ENCODE measurements at places on chromosomes 3 and 15.

GRCh38 chr3:149180057-149180573 lies 41.5 kb downstream of the CP start:
- DNase-seq: no peak

DNA sequence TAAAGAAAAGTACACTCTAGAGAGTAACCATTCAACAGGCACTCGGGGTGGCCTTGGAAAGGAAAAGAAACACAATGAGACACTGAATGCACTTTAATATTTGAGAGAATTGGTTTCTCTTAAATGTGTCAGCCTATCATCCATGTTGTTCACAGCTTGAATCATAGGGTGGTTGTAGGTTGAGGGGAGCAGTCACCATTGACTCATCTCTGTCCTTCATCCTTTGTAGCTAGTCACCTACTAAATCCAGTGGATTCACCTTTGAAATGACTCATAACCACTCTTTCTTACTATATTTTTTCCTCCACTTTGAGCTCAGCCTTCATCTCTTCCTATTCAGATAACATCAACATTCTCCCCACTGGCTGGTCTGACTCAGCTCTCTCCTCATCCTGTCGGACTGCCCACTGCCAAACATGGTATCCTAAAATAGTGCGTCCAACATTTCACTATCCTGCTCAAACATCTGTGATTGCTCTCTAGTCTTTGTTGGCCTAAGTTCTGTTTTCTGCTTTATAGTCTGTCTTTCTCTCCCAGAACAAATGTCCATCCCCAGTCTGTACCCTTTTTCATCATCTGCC lies 182.7 kb upstream of the GADL1 start:
- no peak for DNase-seq

- DNase-seq: no peak
These were observed 98.6 kb downstream of the MYRIP start for GRCh38 chr3:39907981-39908380.

- DNase-seq: no peak
These were observed 292.1 kb downstream of the CGGBP1 start for GRCh38 chr3:87766721-87767120.

DNA sequence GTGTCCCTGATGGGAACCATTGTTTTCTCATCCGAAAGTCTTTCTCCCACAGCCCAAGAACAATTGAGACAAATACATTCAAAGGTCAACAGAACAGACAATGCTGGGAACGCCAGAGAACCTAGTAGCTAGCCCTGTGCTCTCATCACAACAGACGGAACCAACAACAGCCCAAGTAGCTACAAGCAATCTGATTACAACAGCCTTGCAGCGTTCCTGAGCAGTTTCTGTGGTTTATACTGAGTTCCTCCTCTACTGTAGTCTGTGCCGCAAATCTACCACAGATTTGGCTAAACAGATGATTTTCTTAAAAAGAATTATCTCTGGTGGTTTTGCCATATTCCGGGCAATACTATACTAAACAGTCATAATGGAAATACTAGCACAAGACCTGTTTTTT lies 435.6 kb downstream of the MECOM start:
- no peak for DNase-seq

- no peak for DNase-seq
These were observed 21.6 kb downstream of the ACSBG1 start for GRCh38 chr15:78212546-78213424.

DNA sequence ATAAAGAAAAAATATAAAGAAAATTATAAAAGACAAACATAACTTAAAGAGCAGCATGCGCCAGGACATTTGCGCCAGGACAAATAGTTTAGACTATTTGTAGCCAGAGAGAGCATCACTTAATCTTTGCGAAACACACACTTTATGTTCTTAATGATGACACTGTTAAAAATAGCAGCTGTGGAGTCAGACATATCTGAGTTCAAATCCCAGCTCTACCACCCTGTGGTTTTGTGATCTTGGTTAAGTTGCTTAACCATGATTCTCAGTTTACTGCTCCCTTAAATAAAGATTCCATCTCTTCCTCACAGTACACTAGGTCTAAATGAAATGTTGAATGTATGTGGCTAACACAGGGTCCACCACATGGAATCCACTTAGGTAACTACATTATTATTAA lies 31.4 kb downstream of the KCNMB2 start:
- DNase-seq: no peak

GRCh38 chr3:24359645-24360462 lies 134.8 kb downstream of the THRB start:
- DNase-seq: no peak

GRCh38 chr3:151120409-151120808 lies 34.9 kb downstream of the MED12L start:
- DNase-seq: no peak

DNA sequence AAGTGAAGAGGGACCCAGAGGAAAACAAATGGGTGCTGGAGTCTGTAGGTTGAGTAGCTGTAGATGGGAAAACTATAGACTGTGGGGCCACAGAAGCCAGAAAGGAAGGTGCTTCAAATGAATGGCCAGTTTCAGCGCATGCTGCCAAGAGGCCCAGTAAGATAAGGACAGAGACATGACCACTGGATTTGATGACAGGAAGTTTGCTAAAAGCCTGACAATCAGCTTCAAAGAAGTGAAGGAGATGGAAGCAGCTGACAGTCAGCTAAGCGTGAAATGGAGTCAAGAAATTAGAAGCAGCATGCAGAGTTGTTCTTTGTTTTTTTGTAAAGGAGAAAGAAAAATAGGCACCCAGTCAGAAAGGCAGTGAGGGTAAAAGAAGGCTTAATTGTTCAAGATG lies 24.9 kb downstream of the TXNRD3 start:
- DNase-seq: no peak

DNA sequence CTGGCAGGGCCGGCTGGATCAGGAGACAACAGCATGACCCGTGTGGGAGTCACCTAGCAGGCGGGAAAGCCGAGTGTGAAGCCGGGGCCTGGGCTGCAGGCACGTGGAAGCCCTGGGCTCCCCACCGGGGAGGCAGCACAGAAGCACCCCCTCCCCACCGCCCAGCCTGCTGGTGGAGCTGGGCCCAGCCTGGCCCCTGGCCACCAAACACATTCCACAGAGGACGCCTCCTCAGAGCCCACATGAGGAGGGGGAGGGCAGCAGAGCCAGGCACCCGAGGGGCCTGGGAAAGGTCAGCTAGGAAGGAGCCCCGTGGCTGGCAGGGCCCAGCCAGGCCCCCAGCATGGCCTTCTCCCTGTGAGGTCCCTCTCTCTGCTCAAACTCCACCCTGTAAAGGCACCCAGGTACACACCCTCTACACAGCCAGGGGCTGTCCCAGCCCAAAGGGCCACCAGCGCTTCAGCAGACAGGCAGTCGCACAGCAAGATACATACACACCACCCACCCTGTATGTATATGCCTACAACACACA lies 4.5 kb downstream of the PLXNB1 start:
- DNase-seq: no peak

DNA sequence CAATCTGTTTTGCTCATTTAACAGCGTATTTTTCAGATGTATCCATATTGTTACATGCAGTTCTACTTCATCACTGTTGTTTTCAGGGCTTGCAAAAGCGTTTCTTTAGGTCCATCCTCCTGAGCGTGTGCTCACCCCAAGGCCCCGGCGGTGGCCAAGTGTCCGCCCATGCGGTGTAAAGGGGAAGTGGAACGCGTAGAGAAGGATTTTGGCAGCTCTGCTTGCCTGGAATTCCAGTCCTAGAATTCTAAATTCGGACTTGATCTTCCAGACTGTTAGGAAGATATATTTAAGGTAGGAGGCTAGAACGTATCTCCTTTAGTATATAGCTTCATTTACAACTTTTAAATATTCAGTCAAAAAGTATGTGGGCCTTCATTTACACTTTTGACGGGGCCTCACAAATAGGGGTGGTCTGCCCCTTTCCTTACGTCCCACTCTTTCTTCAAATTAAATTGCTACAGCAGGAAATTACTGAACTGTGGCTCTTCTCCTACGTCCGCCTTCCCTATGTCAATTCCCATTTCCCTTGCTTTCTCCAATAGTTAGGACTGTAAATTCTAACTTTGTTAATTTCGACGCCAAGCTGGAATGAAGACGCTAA lies 609 bp upstream of the TBC1D23 start:
- DNase-seq: no peak

DNA sequence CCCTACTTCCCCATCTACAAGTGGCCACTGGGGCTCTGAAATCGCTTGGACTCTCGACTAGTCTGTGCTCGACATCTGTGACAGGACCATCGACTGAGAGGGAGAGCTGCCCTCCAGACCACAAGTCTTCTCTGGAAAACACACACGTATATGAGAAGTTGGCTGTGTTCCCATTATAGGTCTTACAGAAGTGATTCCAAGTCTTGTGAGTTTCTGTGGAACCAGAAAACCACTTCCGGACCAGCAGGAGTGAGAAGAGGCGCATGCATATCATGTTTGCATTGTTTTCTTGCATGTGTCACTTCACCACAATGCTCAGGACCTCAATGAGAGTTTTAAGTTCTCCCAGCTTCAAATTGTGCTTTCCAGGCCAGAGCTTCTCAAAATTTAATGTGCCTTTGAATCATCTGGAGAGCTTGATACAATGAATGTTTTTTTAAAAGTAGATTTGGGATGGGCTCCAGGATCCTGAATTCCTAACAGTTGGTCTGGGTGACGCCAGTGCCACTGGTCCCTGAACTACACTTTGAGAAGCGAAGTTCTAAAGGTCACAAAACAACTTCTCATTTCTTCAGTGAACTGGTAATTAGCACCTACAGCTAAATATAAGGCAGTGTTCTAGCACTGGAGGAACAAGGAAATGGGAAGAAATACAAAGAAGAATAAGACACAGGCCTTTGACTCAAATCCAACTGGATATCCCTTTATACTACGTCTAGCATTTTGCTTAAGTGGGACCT lies 15.7 kb downstream of the LIPC start:
- no peak for DNase-seq

DNA sequence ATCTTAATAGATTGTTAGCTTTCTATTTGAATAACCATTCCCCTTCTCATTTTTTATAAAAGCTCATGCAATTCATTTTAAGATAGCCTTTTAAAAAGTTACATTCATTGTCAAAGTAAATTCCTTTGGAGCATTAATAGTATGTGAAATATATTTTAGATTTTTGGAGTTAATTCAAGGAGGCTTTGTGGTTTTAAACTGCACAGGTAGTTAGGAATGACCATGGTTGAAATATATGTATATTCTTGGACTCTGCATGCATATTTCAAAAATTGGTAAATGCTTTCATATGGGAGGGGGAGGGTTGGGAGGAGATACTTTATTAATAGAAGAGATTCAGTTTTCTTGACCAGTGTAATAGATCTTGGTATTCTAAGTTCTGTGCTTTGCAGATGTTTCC lies 244.4 kb upstream of the C2CD4B start:
- no peak for DNase-seq

GRCh38 chr15:37616215-37616614 lies 318.2 kb upstream of the TMCO5A start:
- no peak for DNase-seq

DNA sequence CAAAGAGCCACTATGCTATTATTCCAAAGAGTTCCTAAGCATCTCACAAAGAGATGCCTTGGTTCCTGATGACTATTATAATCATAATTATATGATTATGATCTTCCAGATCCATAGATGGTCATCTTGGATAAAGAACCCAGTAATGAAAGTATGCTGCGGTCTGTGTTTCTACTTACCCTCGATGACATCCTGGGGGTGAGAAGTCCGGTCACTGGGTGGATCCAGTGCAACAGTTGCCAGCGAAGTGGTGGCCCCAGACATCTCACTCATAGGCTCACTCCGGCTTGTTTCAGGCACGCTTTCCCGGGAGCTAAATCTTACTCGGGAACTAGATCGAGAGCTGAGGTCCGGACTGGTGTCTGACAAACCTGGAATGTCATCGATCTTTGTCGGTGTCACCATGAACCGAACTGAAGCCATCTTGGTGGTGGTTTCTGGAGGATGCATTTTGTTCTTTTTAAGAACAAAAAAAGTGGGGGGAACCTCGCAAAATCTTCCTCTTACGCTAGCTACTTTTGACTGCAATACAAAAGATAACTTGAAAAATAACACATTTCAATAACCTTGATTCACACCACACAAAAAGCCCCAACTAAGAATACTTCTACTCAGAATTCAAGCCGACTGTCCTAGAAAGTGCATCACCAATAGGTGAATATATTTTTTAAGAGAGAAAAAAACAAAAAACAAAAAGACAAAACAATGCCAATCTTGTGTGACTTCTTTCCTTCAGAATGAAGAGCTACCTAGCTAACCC lies 1.2 kb downstream of the SLC12A6 start:
- DNase-seq: no peak

GRCh38 chr3:110816008-110816407 lies 255.6 kb upstream of the NECTIN3 start:
- no peak for DNase-seq

- no peak for DNase-seq
These were observed 181.7 kb downstream of the CHST2 start for GRCh38 chr3:143301031-143301901.

GRCh38 chr15:43360821-43361220 lies 10.0 kb downstream of the ZSCAN29 start:
- no peak for DNase-seq

- DNase-seq: no peak
These were observed 135.9 kb downstream of the TBL1XR1 start for GRCh38 chr3:177061369-177061768.

DNA sequence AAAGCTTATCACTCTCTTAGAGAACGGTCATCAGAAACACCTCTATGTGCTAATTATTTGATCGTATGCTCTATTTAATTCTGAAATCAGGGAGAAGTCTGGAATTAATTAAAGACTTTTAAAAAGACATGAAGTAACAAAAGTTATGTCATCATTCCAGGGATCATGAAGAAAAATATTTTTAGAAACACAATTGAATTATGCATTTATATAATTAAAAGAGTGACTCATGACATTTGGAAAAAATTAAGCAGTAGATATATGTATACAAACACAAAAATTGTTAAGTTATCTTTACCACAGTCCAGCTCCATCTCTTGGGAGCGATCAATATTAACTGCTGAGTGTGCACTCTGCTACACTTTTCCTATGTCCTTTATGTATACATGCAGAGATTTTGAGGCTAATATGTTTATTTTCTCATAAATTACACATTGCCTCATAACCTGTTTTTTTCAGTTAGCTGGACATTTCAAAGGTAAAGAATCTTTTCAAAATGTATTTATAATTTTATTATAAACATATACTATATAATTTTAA lies 717.7 kb downstream of the GBE1 start:
- DNase-seq: no peak

- no peak for DNase-seq
These were observed 28.3 kb downstream of the LRRC2 start for GRCh38 chr3:46537779-46538178.
